Mesenteric fat pad (tissue), 1 donor: ENCODE measurements at places on chromosomes 16 and 17.
A peak's percentile ranks its signal among the peaks of the same experiment; 100 is the strongest.

DNA sequence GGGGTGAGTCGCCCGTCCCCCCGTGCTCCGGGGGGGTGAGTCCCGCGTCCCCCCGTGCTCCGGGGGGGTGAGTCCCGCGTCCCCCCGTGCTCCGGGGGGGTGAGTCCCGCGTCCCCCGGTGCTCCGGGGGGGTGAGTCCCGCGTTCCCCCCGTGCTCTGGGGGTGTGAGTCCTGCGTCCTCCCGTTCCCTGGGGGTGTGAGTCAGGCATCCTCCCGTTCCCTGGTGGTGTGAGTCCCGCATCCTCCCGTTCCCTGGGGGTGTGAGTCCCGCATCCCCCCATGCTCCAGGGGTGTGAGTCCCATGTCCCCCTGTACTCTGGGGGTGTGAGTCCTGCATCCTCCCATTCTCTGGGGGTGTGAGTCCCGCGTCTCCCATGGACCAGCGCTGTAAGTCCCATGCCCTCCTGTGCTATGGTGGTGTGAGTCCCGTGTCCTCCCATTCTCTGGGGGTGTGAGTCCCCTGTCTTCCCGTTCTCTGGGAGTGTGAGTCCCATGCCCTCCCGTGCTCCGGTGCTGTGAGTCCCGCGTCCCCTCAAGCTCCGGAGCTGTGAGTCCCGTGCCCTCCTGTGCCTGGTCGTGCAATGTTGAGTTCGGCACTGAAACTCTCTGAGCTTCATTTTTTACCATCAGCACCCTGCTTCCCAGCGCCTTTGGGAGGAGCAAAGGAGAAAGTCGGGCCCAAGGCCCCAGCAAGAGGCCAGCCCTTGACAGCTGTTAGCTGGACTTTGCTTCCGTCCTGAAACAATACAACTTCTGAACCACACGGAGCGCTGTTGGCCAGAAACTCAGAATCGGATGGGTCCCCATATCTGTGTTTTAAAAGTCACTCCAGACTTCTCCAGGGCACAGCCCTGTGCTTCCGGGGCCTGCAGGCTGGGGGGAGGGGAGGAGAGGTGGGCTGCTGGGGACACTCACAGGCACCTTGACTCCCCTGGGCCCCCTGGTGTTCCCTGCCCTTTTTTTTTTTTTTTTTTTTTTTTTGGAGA is 11.5 kb upstream of the ZC3H18 start:
- DNase-seq = no peak

- DNase-seq = no peak
These were observed 330.1 kb downstream of the CNTNAP4 start for GRCh38 chr16:76607317-76607716.

DNA sequence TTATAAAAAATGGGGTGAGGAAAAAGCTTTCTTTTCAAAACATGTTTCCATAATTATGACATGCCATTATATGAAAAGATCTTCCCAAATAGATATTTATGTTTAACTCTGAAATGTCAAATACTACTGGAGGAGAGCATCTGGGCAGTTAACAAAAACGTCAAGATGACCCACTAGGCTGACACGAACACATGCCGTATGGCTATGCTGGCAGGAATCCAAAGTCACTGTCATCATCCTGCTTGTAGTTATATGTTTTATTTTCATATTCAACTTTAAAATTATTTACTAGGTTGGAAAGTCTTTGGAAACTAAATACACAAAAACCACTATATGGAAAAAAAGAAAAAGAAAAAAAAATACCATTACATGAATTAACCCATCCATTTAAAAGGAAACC is 27.3 kb downstream of the ANKFY1 start:
- no peak for DNase-seq

GRCh38 chr17:44451832-44452231 is 51.4 kb downstream of the GPATCH8 start:
- no peak for DNase-seq

GRCh38 chr16:48317614-48318315 is 67.4 kb downstream of the SIAH1 start:
- no peak for DNase-seq

- no peak for DNase-seq
These were observed 3.8 kb downstream of the NTHL1 start for GRCh38 chr16:2043667-2044451.

- DNase-seq = peak; percentile 33
These were observed 106.4 kb downstream of the IRX5 start for GRCh38 chr16:55037046-55037445.

- no peak for DNase-seq
These were observed 34.0 kb downstream of the PGS1 start for GRCh38 chr17:78412403-78412802.

- no peak for DNase-seq
These were observed 2.0 kb downstream of the TK1 start for GRCh38 chr17:78184868-78185267.

DNA sequence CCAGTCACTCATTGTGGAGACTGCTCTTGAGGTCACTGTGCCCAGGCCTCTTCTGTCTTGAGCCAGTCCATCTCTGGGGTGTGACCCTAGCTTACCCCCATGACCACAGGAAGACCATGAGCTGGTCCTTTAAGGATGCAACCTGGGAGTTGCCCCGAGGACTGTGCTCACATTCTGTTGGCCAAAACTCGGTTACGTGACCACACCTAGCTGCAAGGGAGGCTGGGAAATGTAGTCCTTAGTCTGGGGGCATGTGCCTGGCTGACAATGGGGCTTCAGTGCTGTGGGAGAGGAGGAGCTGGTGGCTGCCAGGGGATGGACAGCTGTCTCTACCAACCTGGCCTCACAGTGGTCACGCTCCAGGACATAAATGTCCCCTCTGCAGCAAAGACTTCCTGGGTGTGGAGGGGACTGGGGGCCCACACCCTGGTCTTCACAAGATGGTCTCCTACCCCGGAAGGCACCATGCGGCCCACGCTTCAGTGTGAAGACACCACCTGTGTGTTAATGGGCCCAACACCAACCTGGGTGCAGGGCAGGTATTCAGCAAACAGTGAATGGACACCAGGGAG is 55.4 kb downstream of the JPH3 start:
- no peak for DNase-seq

DNA sequence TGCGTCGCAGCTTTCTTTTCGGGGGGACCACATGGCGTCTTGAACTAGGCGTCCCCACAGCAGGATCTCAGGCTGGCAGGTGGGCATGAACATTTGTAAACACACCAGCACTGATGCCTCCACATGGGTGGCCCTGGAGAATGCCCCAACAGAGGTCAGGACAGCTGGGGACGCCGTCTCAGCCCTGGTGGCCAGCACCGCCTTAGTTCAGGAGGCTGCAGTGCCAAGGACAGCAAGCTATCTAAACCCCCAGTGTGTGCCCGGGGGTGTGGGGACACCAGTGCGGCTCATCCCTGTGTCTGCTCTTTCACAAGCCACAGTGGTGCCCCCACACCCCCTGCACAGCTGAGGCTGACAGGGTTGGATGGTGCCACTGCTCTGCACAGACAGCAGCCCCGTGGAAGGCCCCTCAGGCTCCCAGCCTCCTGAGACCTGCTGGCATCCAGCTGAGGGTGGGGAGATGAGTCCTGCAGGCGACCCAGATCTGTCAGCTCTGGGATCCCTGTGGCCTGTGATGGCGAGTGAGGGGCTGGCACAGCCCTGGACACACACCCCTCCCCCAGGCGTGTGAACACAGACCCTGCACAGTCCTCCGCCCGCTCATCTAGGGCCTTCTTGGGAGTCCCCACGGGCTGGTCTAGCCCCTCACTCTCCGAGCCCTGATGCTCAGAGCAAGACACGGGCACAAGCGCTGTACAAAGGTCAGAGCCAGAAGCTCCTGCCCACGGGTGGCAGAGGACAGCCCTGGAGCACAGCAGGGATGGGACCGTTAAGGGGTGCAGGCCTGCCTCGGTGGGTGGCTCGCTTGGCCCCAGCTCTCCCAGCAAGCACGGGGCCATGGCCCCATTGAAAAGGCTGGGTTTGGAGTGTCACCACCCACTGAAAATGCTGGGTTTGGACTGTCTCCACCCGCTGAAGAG is 10.7 kb downstream of the FSCN2 start:
- no peak for DNase-seq
